A673 (cell line): ENCODE measurements at places on chromosomes 7 and 10. TPM values are rescaled to one million over a fixed set of nuclear protein-coding genes. Genes with fewer than 3 reads are reported as not detected.

CRTAC1 gene
- total RNA-seq: not detected in 2 replicates

ASZ1 gene
- not detected in 2 replicates for total RNA-seq

CPA4 gene
- total RNA-seq: 0.35 TPM in 1 of 2 replicates, not detected in the other

DNA sequence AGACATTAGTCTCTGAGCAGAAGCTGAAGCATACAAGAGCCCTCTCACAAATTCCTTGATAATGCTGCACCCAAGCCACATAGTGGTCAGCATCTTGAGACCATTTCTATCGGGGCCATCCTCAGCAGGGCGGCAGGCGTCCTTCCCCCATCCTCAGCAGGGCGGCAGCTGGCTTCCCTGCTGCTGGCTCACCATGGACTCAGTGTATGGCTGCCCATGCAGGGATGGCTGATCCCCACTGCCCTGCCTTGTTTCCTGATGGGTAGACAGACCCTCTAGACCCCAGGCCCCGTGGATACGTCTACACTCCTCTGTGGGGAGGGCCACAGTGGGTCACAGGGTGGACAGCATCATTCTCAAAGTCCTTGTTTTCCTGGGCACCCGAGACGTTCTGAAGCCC, 406.8 kb downstream of the TCERG1L start:
- no peak for DNase-seq

GRCh38 chr10:24925799-24926198, 26.6 kb downstream of the PRTFDC1 start:
- DNase-seq: no peak

- DNase-seq: peak; percentile 41
Observed at GRCh38 chr10:72611783-72612182, 14.1 kb downstream of the MICU1 start.

GRCh38 chr7:146375170-146375569, 258.6 kb downstream of the CNTNAP2 start:
- no peak for DNase-seq

DNA sequence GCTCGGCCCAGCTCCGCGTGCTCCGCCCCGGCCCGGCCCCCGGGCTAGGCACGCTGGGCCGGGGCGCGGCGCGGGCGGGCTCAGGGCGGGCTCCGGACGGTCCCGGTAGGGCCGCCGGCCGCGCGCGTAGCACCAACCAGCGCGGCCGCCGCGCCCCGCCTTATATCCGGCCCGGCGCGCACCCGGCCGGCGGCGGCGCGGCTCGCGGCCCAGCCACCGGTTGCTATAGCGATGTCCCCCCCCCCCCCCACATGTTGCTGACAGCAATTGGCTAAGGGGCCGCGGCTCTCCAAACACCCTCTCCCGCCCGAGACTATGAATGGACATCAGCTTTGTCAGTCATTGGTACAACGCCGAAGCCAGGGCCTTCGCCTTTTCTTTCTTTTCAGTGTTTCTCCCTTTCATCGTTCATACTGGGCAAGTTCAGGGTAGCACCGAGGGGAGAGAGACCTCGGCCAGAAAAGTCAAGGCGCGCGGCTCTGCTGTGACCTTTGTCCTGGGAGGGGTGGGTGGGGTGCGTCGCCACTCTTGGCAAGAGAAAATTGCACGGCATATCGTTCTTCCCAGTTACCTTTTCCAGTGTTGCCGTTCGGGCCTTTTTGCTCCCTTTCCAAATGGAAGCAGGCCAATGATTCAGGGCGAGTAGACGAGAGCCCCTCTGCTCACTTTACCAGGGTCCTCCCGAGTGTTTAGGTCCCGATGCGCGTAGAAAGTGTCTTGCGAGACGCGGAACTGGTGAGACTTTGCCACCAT, 354.2 kb downstream of the DNAJB6 start:
- no peak for DNase-seq

GRCh38 chr10:21727452-21728168, 193.6 kb downstream of the MLLT10 start:
- DNase-seq: peak; percentile 88
